ENCODE measurements at places on chromosomes 5 and 9. TPM values are rescaled to one million over a fixed set of nuclear protein-coding genes. Genes with fewer than 3 reads are reported as not detected.

DNA sequence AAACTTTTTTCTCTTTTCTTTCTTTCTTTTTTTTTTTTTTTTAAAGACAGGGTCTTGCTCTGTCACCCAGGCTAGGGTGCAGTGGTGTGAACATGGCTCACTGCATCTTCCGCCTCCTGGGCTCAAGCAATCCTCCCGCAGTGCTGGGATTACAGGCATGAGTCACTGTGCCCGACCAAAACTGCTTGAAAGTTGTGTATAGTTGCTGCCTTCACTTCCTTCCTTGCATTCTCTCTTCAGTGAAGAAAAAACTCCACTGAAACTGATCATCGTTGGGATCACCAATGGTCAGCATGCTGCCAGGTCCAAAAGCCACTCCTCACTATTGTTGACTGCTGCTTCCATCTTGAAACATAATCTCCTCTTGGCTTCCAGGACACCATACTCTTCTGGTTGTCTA is 66.6 kb upstream of the CTNNA1 start:
- DNase-seq, result no peak

The SLC45A2 gene
- total RNA-seq, result not detected

- no peak for DNase-seq
Measured at GRCh38 chr5:22460189-22460588, 393.0 kb downstream of the CDH12 start.

GRCh38 chr9:79975621-79976256 is 404.0 kb downstream of the TLE4 start:
- DNase-seq, result no peak

- DNase-seq, result no peak
Measured at GRCh38 chr5:133373121-133373870, 239.0 kb downstream of the FSTL4 start.

The SLC25A2 gene
- not detected for total RNA-seq

GRCh38 chr9:116760636-116761035 is 73.5 kb downstream of the TRIM32 start:
- DNase-seq, result no peak

DNA sequence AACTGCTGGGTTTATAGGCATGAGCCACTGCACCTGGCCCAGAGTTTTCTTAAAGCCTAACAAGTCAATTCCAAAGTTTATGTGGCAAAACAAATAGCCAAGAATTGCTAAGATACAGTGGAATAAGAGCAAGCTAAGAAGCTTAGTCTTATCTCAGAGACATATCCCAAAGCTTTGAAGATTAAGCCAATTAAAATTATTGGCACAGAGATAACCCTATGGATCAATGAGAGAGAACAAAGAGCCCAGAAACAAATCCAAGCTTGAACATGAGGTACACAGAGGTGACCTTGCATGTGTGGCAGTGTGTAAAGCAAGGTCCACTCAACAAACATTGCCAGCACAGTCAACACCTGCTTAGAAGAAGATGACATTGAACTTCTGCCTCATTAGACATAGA is 13.3 kb downstream of the BTNL3 start:
- no peak for DNase-seq

The GRXCR2 gene
- not detected for total RNA-seq

- DNase-seq, result no peak
Measured at GRCh38 chr9:21683484-21684175, 118.8 kb upstream of the MTAP start.

The BARX1 gene
- total RNA-seq, result not detected

GRCh38 chr5:44486591-44486990 is 97.4 kb upstream of the FGF10 start:
- DNase-seq, result no peak

DNA sequence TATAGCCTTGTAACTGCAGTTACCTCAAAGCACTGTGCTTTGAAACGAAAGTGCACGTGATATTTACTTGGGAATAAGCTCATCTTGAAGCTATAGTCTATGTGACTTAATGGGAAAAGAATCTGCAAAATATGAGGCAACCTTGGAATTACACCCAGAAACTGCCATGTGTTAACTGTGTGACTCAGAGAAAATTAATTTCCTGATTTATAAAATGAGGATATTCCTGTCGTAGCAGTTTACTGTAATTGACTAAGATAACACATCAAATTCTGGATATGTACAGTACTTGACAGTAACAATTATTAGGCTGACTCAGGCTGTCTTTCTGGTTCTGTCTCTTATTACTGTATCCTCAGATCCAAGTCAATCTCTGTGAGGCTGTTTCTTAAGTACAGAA is 1079.9 kb upstream of the ACO1 start:
- DNase-seq, result no peak

All from sigmoid colon (tissue), 7 donors.